ENCODE measurements at places on chromosomes 16 and 17.

GRCh38 chr16:11182411-11182810, 73.6 kb downstream of the SOCS1 start:
- no peak for DNase-seq

DNA sequence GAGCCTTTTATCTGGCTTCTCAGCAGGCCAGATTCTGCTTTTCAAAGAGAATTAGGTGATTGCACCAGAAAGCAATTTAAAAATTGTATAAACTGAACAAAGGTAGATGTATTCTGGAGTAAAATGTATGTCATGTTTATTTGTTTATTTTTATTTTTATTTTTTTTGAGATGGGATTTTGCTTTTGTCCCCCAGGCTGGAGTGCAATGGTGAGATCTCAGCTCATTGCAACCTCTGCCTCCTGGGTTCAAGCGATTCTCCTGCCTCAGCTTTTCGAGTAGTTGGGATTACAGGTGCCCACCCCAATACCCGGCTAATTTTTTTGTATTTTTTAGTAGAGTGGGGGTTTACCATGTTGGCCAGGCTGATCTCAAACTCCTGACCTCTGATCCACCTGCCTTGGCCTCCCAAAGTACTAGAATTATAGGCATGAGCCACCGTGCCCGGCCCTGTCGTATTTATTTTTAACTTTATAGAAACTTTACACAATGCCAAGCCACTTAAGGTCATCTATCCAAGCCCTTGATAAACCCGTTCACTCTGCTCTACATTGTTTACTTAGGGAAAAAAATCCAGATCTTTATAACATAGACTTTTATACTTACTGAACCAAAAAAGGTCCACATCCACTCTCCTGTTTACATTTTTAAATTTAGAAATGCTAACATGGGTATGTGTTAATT, 22.7 kb upstream of the GOT2 start:
- DNase-seq: no peak

- DNase-seq: no peak
These were observed 65.6 kb downstream of the PRKCB start for GRCh38 chr16:23901178-23902033.

GRCh38 chr17:5585836-5586521, 1.7 kb upstream of the NLRP1 start:
- no peak for DNase-seq

GRCh38 chr16:66326991-66327513, 39.4 kb upstream of the CDH5 start:
- no peak for DNase-seq

Data from skeletal muscle cell (primary cell).